ENCODE measurements at places on chromosomes 7 and 10.

- no peak for DNase-seq
- H3K27ac ChIP-seq, result no peak overlapping the region
- H3K4me3 ChIP-seq, result no peak overlapping the region
These were observed 201.4 kb upstream of the NRP1 start for GRCh38 chr10:33535866-33536265.

DNA sequence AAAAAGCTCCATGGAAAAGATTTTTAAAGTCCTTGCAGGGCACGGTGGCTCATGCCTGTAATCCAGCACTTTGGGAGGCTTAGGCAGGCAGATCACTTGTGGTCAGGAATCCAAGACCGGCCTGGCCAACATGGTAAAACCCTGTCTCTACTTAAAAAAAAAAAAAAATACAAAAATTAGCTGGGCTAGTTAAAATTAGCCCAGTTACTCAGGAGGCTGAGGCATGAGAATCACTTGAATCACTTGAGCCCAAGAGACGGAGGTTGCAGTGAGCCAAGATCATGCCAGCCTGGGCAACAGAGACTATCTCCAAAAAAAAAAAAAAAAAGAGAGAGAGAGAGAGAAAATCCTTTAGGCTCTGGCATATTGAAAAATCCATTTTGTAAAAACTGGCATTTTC lies 61.9 kb downstream of the CCDC6 start:
- H3K4me3 ChIP-seq, result no peak overlapping the region
- no peak for DNase-seq
- no peaks in the 10 kb centered on the region for H3K27me3 ChIP-seq
- H3K27ac ChIP-seq, result no peak overlapping the region
- peaks cover 12% of the 10 kb centered on the region for H3K4me1 ChIP-seq

DNA sequence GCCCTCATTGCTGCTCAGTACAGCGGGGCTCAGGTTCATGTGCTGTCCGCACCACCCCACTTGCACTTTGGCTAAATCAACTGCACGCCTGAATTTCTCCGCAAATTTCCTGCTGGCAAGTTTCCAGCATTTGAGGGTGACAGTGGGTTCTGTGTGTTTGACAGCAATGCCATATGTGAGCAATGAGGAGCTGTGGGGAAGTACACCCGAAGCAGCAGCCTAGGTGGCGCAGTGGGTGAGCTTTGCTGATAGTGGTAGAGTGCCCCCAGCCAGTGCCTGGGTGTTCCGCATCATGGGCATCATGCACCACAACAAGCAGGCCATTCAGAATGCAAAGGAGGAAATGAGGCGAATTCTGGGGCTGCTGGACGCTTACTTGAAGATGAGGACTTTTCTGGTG lies 103.9 kb upstream of the POT1 start:
- no peak overlapping the region for H3K27ac ChIP-seq
- no peaks in the 10 kb centered on the region for H3K36me3 ChIP-seq
- no peak for DNase-seq
- no peak overlapping the region for H3K4me3 ChIP-seq

DNA sequence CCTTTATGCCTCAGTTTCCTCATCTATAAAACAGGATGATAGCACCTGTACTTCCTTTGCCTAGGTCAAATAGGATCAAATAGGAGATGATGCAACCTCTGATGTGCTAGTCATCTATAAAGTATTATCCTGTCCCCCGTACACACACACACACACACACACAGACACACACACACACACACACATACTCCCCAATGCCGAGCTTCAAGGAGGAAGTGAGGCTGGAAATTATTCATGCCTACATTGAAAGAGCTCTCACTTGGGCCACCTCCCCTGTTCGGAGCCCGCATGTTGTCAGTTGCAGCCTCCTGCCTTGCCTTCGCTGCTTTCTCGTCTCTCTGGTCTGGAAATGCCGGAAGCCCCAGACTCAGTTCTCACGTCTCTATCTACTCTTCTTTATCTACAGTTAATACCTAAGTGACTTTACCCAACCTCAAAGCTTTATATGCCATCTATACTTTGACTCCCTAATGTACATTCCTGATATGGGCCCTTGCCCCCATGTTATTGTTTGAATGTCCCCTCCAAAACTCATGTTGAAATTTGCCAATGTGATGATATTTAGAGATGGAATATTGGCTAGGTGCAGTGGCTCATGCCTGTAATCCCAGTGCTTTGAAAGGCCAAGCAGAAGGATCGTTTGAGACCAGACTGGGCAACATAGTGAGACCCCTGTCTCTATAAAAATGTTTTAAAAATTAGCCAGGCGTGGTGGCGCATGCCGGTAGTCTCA lies 6.9 kb upstream of the UBE2H start:
- H3K27me3 ChIP-seq, result peaks cover 11% of the 10 kb centered on the region
- H3K4me3 ChIP-seq, result no peak overlapping the region
- H3K4me1 ChIP-seq, result no peaks in the 10 kb centered on the region

DNA sequence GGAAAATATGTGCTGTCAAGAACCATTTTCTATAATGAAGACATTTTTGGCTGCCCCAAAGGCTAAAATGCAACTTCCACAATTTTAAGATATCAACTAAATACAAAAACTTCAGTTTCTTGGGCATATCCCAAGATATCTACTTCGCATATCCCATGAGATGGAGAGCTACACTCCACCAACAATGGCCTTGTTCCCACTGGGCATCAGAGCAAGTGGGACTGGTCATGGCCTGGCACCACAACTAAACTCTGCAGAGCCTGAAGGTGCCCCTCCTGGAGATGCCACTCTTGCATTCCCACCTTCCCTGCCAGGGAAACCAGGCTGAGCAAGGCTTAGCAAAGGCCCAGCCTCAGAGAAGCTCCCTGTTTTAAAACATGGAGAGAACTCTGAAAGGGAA lies 75.8 kb upstream of the LRRC17 start:
- no peak overlapping the region for H3K27ac ChIP-seq
- no peaks in the 10 kb centered on the region for H3K36me3 ChIP-seq
- no peak for DNase-seq
- H3K4me3 ChIP-seq, result no peak overlapping the region
- H3K4me1 ChIP-seq, result peaks cover 13% of the 10 kb centered on the region

DNA sequence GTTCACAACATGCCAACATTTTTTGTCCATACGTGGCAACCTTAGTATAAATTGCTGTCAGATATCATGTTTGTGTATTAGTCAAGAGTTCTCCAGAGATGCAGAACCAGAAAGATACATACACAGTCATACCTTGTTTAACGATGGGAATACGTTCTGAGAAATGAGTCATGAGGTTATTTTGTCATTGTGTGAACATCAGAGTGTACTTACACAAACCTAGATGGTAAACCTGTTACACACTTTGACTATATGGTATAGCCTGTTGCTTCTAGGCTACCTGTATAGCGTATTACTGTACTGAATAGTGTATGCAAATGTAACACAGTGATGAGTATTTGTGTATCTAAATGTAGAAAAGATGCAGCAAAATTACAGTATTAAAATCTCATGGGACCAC lies 22.3 kb downstream of the ZNF518A start:
- H3K27ac ChIP-seq, result no peak overlapping the region
- no peaks in the 10 kb centered on the region for H3K27me3 ChIP-seq
- no peak overlapping the region for H3K4me3 ChIP-seq

GRCh38 chr7:143384661-143385631 lies 3.8 kb downstream of the ZYX start:
- H3K4me3 ChIP-seq, result no peak overlapping the region
- DNase-seq, result no peak
- peaks cover 16% of the 10 kb centered on the region for H3K36me3 ChIP-seq
- peaks cover 18% of the 10 kb centered on the region for H3K4me1 ChIP-seq
- H3K27me3 ChIP-seq, result no peaks in the 10 kb centered on the region

DNA sequence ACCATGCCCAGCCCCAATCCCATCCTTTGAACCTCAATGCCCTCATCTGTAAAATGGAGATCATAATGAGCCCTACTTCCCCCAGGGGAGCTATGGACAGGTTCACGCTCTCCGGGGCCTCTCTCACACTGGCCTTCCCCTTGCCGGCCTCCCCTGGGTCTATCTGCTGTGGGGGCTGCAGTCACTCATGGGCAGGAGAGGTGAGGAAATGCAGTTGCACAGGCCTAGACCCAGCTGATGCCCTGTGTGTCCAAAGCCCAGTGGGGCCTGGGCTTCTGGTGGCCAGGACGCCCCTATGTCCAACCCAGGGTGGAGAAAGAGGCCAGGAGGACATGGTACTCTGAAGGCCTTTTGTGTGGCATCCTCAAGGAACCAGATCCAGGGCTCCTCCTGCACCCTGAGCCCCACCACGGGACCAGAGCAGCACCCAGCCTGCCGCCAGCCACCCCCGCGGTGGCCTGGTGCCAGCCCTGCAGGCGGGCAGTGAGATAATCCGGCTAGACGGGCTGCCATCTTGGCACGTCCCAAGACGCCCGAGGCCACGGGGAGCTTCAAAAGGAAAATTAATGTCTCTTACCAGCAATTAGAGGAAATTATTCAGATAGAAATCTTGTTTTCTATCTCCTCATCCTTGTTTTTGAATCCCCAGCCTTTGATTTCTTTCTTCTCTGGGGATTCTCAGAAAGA lies 39.0 kb downstream of the MYL10 start:
- DNase-seq, result no peak
- no peak overlapping the region for H3K27ac ChIP-seq
- no peak overlapping the region for H3K4me3 ChIP-seq
- no peaks in the 10 kb centered on the region for H3K27me3 ChIP-seq
- peaks cover 2% of the 10 kb centered on the region for H3K4me1 ChIP-seq

- H3K27me3 ChIP-seq, result peaks cover 22% of the 10 kb centered on the region
- no peak for DNase-seq
These were observed 23.2 kb downstream of the STEAP1B start for GRCh38 chr7:22476824-22477223.

DNA sequence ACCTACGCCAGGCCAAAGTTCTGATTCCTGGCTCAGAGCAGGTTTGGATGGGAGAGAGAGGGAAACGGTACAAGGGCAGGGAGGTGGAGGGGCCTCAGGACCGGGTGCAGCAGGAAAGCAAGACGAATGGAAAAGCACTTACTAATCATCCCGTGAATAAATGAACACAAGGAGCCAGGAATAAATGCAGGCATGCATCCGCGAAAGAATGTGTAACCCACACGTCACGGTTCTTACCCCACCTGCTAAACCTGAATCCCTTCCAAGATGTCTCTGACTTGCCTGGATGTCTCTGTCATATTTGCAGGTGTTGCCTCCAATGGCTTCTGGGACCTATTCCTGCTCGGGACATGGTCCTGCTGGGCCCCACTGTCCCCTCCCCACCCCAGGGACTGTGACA lies 335.2 kb upstream of the RNF32 start:
- H3K27ac ChIP-seq, result no peak overlapping the region
- H3K36me3 ChIP-seq, result no peaks in the 10 kb centered on the region
- H3K27me3 ChIP-seq, result no peaks in the 10 kb centered on the region
- H3K4me3 ChIP-seq, result no peak overlapping the region
- DNase-seq, result no peak

- no peak for DNase-seq
- H3K4me3 ChIP-seq, result no peak overlapping the region
- H3K4me1 ChIP-seq, result no peaks in the 10 kb centered on the region
- H3K27ac ChIP-seq, result no peak overlapping the region
- peaks cover 19% of the 10 kb centered on the region for H3K27me3 ChIP-seq
- H3K36me3 ChIP-seq, result no peaks in the 10 kb centered on the region
These were observed 29.4 kb upstream of the ANLN start for GRCh38 chr7:36360244-36360643.

GRCh38 chr10:19479854-19480253 lies 336.4 kb upstream of the PLXDC2 start:
- no peaks in the 10 kb centered on the region for H3K4me1 ChIP-seq
- no peak overlapping the region for H3K4me3 ChIP-seq

GRCh38 chr10:32169556-32169955 lies 113.3 kb upstream of the KIF5B start:
- peaks cover 6% of the 10 kb centered on the region for H3K27me3 ChIP-seq
- H3K36me3 ChIP-seq, result no peaks in the 10 kb centered on the region
- no peak overlapping the region for H3K4me3 ChIP-seq
- H3K27ac ChIP-seq, result no peak overlapping the region
- no peak for DNase-seq

- H3K27me3 ChIP-seq, result peaks cover 7% of the 10 kb centered on the region
- peak overlapping the region; percentile 13 for H3K27ac ChIP-seq
- H3K36me3 ChIP-seq, result peaks cover 7% of the 10 kb centered on the region
- no peak overlapping the region for H3K4me3 ChIP-seq
- H3K4me1 ChIP-seq, result peaks cover 69% of the 10 kb centered on the region
These were observed 53.9 kb upstream of the IL6 start for GRCh38 chr7:22672846-22673680.

- H3K27me3 ChIP-seq, result peaks cover 41% of the 10 kb centered on the region
- no peak overlapping the region for H3K4me3 ChIP-seq
- DNase-seq, result no peak
These were observed 1.2 kb upstream of the MEOX2 start for GRCh38 chr7:15687546-15688278.

- H3K4me1 ChIP-seq, result peaks cover 30% of the 10 kb centered on the region
- peak overlapping the region; percentile 90 for H3K4me3 ChIP-seq
- peaks cover 14% of the 10 kb centered on the region for H3K27me3 ChIP-seq
- peaks cover 38% of the 10 kb centered on the region for H3K36me3 ChIP-seq
- no peak for DNase-seq
These were observed 529 bp downstream of the HPS1 start for GRCh38 chr10:98446151-98446660.

DNA sequence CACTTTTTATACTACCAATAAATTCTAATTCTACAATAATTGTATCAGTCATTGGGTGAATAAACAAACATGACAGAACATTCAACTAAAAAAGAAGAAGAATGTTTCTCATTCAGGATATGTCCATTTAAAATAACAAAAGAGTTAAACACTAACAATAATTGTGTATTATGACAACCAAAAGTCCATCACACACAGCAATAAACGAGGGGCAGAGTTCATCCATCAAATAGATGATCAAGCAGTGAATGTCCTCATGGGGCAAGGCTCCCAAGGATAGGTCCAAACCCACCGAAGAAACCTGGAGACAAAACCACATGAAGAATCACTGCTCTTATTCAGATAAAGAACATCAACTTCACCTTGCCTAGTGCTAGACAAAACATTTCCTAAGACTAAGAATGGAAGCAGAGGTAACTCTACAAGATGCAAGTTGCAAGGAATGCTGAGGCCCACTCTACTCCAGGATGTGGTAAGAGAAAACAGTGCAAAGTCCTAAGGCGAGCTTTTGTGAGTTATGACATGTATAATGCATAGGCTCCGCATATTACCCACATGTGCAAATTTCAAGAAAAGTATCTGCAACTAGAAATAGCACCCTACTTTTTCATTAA lies 115.1 kb downstream of the PARD3 start:
- H3K4me3 ChIP-seq, result no peak overlapping the region
- no peaks in the 10 kb centered on the region for H3K36me3 ChIP-seq
- no peak overlapping the region for H3K27ac ChIP-seq
- peaks cover 6% of the 10 kb centered on the region for H3K4me1 ChIP-seq
- DNase-seq, result no peak
- H3K27me3 ChIP-seq, result peaks cover 19% of the 10 kb centered on the region

GRCh38 chr7:98119256-98119918 lies 12.7 kb downstream of the LMTK2 start:
- H3K27ac ChIP-seq, result no peak overlapping the region
- H3K4me3 ChIP-seq, result no peak overlapping the region
- peaks cover 4% of the 10 kb centered on the region for H3K4me1 ChIP-seq
- H3K36me3 ChIP-seq, result peaks cover 5% of the 10 kb centered on the region
- H3K27me3 ChIP-seq, result no peaks in the 10 kb centered on the region

GRCh38 chr7:107972075-107972482 lies 30.9 kb downstream of the LAMB1 start:
- H3K27me3 ChIP-seq, result peaks cover 9% of the 10 kb centered on the region
- no peaks in the 10 kb centered on the region for H3K36me3 ChIP-seq
- DNase-seq, result no peak
- no peak overlapping the region for H3K27ac ChIP-seq

GRCh38 chr7:74561898-74562613 lies 95.5 kb upstream of the GTF2I start:
- H3K36me3 ChIP-seq, result no peaks in the 10 kb centered on the region
- no peaks in the 10 kb centered on the region for H3K27me3 ChIP-seq

GRCh38 chr10:93993782-93994437 lies at the start of gene PLCE1:
Gene PLCE1, plus strand, starts transcription at chr10:93993931. Its CDS starts 37,116 bp downstream, at chr10:94031047.
- peaks cover 60% of the 10 kb centered on the region for H3K27me3 ChIP-seq
- H3K4me1 ChIP-seq, result peaks cover 1% of the 10 kb centered on the region
- H3K4me3 ChIP-seq, result peak within 1 kb of the TSS; percentile 59

Measured in activated T-helper 2 cell treated with anti-CD3 and anti-CD28 coated beads, Interferon-gamma antibody, Interleukin-2, Interleukin-4, amounts not matched to agents 10 μg/mL and 5 μg/mL and 100 μg/mL, durations not matched to agents 14 hours and 24 hours and 36 hours (primary cell).